ENCODE measurements at places on chromosomes 1 and 21.

DNA sequence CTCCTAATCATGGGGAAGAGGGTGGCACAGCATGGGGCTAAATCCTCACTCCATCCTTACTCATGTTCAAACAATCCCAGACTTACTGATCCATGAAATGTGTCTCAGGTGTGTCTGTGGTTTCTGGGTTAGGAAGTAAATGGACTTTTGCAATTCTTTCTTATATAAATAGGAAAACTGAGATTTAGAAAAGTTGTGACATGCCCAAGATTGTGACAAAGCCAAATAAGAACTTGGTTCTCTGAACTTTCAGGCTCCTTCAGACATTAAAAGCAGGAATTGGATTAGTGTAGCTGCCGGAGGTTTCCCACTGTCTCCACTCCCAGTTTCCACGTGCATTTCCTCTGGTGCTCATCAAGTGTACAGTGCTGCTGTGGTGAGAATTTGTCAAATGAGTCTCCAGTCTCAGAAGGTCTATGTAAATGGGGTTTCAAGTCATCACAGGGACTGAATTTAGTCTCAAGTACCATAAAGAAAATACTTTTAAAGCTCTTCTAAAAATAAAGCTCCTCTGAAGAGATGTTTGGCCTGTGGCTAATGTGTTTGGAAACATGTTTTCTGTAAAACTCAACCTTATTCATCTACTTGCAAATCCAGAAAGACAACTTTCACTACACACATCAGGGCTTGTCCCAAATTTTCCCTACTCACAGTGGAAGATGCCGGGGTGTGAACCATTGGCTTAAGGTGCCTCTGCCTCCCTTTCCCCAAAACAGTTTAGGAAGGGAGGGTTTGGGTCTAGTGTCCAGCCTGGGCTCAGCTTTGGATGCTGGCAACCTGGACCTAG, 115.2 kb downstream of the NGF start:
- no peak for DNase-seq

- DNase-seq, result no peak
Measured at GRCh38 chr1:224687465-224687864, 71.3 kb downstream of the CNIH3 start.

DNA sequence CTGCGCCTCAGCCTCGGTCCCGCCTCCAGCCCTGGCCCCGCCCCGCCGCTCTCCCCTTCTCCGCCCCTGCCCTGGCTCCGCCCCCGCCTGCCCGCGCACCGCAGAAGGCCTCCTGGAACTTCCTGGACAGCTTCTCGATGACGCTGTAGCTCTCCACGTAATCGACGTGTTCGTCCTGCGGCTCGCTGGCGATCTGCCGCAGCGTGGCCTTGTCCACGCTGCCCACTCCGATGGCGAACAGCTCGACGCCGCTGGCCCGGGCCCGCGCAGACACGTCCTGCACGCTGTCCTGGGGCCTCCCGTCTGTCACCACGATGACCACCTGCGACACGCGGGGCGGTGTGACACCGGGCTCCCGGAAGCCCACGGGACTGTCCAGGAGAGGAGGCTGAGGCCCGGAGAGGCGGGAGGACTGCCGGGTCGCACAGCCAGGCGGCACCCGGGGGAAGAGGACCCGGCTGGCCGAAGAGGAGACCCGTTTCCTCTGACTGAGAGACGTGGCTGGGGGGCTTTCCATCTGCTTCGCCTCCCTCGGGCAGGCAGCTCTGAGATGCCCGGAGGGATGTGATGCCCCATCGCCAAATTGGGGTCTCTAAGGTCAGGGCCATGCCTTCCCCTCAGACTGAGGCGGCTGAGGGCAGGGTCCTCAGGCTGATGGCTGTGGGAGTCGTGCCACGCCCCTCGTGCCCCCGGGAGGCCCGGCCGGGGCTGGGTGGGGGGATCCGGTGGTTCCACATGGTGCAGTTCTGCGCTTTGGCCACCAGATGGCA, 4.6 kb downstream of the MATN1 start:
- DNase-seq, result peak; percentile 84

- no peak for DNase-seq
Measured at GRCh38 chr1:43963006-43963405, 6.8 kb upstream of the DPH2 start.

DNA sequence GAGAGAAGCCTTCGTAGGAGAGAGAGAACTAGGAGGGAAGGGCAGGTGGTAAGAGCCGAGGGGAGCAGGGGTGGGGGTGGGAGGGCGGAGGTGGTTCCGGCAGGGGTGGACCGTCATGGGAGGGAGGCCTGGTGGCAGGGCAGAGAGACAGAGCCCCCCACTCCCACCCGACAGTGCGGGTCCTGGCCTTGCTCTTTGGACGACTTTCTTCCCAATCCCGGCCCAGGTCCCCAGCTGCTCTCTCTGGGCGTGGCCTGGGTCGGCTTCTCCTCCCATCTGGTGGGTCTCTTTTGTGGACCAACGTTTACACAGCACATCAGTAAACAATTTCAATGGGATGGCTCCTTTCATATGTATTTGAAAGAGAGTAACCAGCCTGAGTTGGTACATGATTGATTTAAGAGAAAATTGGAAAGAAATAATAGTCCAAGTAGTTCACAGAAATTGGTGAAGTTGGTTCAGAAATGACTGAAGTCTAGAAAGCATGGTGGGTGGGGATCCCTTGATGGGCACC, 56.9 kb downstream of the LDLRAD2 start:
- no peak for DNase-seq

DNA sequence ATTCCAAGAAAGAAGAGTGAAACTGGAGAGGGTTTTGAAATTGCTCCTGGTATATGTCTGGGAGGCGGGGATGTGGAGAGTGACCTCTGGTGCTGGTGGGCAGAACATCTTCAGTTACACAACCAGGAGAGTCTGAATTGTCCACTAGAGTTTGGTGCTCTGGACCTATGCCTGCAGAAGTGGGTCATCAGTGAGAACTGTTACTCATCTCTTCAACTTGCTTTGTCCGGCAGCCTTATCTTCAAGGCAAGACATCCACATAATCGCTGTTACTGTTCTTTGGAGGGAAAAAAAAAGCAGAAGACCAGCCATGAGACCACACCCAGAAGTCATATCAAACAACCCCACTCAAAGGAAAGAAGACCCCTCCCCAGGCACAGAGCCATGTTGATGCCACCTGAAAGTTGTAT, 14.9 kb downstream of the SH2D1B start:
- DNase-seq, result peak; percentile 69

All from cardiac muscle cell (in vitro differentiated cells and primary cell).